ENCODE measurements at places on chromosomes 4 and X.

DNA sequence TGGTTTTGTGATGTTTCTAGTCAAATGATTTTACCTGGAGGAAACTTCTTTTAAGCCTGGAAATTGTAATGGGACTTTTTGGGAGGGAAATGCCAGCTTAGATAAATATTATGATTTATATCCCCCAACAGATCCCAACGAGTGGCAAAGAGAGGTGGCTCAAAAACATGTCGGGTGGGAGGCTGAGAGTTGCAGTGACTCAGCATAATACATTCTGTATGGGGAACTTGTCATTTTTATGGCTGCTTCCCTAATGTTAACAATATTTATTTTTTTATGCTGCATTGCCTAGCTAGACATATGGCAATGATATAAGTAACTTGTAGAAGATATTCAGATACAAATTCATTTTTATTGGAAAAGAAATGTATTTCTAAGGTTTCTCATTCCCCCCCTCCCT is 219.0 kb downstream of the ARHGAP10 start:
- DNase-seq = no peak

GRCh38 chr4:38111717-38112116 is 151.5 kb downstream of the PTTG2 start:
- no peak for DNase-seq

- no peak for DNase-seq
Measured at GRCh38 chr4:119231491-119231890, 19.0 kb downstream of the USP53 start.

DNA sequence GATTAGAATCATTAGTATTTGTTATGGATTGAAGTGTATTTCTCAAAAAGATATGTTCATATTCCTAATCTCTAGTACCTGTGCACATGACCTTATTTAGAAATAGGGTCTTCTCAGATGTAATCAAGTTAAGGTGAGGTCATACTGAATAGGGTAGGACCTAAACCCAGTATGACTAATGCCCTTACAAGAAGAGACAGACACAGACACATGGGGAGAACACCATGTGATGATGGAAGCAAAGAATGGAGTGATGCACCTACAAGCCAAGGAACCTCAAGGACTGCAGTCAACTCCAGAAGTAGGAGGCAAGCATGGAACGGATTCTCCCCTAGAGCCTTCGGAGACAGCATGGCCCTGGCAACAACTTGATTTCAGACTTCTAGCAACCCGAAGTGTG is 31.4 kb downstream of the OTUD4 start:
- DNase-seq = no peak

- DNase-seq = no peak
Measured at GRCh38 chrX:45036161-45036560, 163.2 kb downstream of the KDM6A start.

DNA sequence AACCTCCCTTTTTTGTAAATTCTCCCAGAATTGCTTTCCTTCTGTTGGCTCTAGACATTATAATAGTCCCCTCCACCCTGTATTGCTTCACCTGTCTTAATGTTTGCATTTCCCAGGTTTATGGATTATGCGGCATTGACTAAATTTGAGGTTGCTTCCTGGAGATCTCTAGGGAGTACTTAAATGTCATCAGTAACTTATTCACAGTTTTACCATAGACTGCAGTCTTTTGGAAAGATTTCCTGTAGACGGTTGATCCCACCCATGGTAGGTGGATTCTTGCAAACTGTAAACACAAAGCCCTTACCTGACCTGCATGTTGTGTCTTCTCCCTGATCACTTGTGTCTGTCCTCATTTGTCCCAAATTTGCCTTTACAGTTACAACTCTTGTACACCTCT is 6.2 kb upstream of the NOX1 start:
- DNase-seq = no peak

GRCh38 chrX:125103693-125104092 is 216.0 kb upstream of the TEX13C start:
- no peak for DNase-seq

Data from right renal pelvis (tissue), 4 donors.